ENCODE measurements at places on chromosomes 6 and 20. TPM values are rescaled to one million over a fixed set of nuclear protein-coding genes. Genes with fewer than 3 reads are reported as not detected.

DNA sequence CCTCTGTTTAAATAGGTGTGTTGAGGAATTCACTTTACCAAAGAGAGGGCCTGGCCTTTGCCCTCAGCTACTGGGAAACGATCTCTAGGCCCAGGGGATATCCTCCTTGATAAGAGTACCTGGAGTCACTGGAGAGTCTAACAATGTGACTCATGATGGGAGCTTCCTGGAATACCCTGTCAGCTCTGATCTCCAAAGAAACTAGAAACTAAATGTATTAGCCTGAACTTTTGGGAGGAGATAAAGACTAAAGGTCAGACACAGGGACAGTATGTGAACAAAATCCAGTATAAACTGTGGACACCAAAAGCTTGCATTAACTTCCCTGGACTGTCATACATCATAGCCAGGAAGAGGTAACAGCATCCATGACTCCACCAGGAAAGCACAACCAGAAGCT, 148.5 kb downstream of the RNGTT start:
- no peak overlapping the region for H3K27ac ChIP-seq
- no peaks in the 10 kb centered on the region for H3K36me3 ChIP-seq
- peak; percentile 14 for DNase-seq

The CFB gene
- 24.6 TPM for total RNA-seq

The TFAP2D gene
- total RNA-seq: not detected

The TSPO2 gene
- total RNA-seq: not detected

- peaks cover 24% of the 10 kb centered on the region for H3K27me3 ChIP-seq
- no peaks in the 10 kb centered on the region for H3K4me1 ChIP-seq
Observed at GRCh38 chr20:48831718-48832404, 4.1 kb upstream of the PREX1 start.

DNA sequence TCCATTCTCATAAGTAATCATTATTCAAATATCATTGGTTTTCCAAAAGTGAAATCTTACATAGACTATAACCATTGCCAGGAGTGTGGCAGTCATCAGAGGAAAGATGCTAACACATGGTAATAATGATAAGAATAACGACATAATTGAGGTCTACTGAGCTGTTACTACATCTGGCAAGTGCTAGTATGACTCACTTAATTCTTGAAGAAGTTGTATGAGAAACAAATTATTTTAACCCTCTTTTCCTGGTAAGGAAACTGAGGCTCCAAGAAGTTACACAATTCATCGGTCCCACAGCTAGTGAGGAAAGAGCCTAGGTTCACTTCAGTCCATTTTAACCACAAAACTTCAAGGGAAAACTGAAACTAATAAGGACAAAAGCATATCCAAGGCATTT, 335.6 kb upstream of the BTBD3 start:
- no peaks in the 10 kb centered on the region for H3K36me3 ChIP-seq
- H3K27me3 ChIP-seq: peaks cover 14% of the 10 kb centered on the region
- DNase-seq: peak; percentile 9
- H3K27ac ChIP-seq: no peak overlapping the region

The HLA-DQA1 gene
- not detected for total RNA-seq

DNA sequence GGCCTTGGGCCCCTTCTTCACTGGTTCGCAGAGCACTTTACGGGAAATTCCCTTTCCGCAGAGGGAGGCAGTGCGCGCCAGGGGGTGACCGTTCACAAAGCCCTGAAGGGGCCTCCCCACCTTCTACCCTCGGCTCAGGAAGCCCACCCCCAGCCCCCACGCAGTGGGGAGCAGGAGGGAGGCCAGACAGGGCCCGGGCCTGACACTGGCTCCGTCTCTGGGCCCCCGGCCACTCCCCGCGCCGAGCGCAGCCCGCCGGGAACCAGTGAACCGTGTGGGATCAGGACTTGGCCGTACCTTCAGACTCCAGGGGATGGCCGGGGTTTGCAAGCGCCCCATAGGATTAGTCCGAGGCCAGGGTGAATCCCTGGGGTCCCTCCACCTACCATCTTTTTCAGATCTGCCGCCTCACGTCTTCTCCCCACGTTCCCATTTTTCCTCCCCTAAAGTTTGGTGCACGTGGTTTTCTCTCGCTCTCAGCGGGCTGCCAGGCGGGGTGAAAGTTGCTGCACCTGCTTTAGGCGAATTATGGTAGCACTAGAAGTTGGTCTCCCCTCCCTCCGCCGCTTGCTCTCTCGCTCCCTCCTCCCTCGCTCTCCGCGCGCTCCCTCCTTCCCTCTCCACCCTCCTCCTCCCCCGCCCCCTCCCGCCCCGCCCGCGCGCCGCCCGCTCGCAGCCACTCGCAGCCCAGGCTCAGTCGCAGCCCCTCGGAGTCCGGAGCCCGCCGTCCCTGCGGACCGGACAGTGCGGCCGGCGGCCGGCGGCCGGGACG, at the start of gene FOXP4:
TSS of gene FOXP4 (plus strand) at position 679 of the 772 bp plus-strand sequence. CDS start 19,380 bp downstream, outside the sequence.
- DNase-seq: peak; percentile 94
- H3K4me3 ChIP-seq: peak within 1 kb of the TSS; percentile 98
- H3K36me3 ChIP-seq: no peaks in the 10 kb centered on the region
- H3K27ac ChIP-seq: peak within 1 kb of the TSS; percentile 70

GRCh38 chr6:27882624-27883023, 29.6 kb downstream of the OR2B2 start:
- no peak overlapping the region for H3K27ac ChIP-seq
- H3K27me3 ChIP-seq: no peaks in the 10 kb centered on the region
- H3K4me3 ChIP-seq: no peak overlapping the region
- H3K4me1 ChIP-seq: no peaks in the 10 kb centered on the region

GRCh38 chr20:19974630-19975435, 42.3 kb upstream of the NAA20 start:
- peak overlapping the region; percentile 80 for H3K4me3 ChIP-seq
- DNase-seq: peak; percentile 95
- peaks cover 36% of the 10 kb centered on the region for H3K4me1 ChIP-seq
- H3K27me3 ChIP-seq: no peaks in the 10 kb centered on the region
- H3K27ac ChIP-seq: peak overlapping the region; percentile 83
- peaks cover 20% of the 10 kb centered on the region for H3K36me3 ChIP-seq

- no peak for DNase-seq
- H3K4me3 ChIP-seq: no peak overlapping the region
- peaks cover 18% of the 10 kb centered on the region for H3K4me1 ChIP-seq
- H3K36me3 ChIP-seq: no peaks in the 10 kb centered on the region
- no peaks in the 10 kb centered on the region for H3K27me3 ChIP-seq
Observed at GRCh38 chr6:43081043-43081442, 4.9 kb downstream of the PTK7 start.

GRCh38 chr6:25155211-25155610, 124.0 kb upstream of the CARMIL1 start:
- no peak overlapping the region for H3K4me3 ChIP-seq
- no peak overlapping the region for H3K27ac ChIP-seq
- H3K36me3 ChIP-seq: no peaks in the 10 kb centered on the region
- H3K27me3 ChIP-seq: no peaks in the 10 kb centered on the region
- no peaks in the 10 kb centered on the region for H3K4me1 ChIP-seq
- no peak for DNase-seq

GRCh38 chr6:47897247-47897646, 115.4 kb downstream of the OPN5 start:
- no peak overlapping the region for H3K27ac ChIP-seq
- no peak for DNase-seq
- H3K4me1 ChIP-seq: no peaks in the 10 kb centered on the region
- H3K27me3 ChIP-seq: no peaks in the 10 kb centered on the region
- H3K4me3 ChIP-seq: no peak overlapping the region

DNA sequence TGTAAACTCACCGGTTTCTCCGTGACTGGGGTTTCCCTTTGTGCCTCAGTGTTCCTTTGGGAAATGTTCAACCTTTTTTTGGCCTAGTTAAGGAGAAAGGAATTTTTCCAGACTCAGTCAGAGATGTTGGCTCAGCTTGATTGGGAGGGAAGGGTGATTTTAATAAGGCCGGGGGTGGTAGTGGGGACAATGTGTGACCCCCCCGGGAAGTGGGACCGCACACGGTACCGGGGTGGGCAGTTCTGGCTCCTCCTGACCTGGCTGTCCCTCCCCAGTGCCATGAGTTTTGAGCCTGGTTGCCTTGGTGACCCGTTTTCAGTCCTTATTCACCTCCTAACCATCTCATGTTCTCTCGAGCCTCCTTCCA, 132.7 kb downstream of the SNX5 start:
- no peak overlapping the region for H3K4me3 ChIP-seq
- H3K27ac ChIP-seq: peak overlapping the region; percentile 76
- H3K27me3 ChIP-seq: no peaks in the 10 kb centered on the region
- no peaks in the 10 kb centered on the region for H3K36me3 ChIP-seq
- DNase-seq: no peak

GRCh38 chr6:170147832-170148708, 142.8 kb downstream of the DLL1 start:
- H3K36me3 ChIP-seq: no peaks in the 10 kb centered on the region
- peaks cover 50% of the 10 kb centered on the region for H3K27me3 ChIP-seq
- H3K4me1 ChIP-seq: peaks cover 20% of the 10 kb centered on the region
- no peak overlapping the region for H3K27ac ChIP-seq
